Left cardiac atrium (tissue), 4 donors: ENCODE measurements at places on chromosomes 6 and 20.
A peak's percentile ranks its signal among the peaks of the same experiment; 100 is the strongest.

- no peak for DNase-seq
Measured at GRCh38 chr6:84749181-84749580, 15.2 kb downstream of the TBX18 start.

DNA sequence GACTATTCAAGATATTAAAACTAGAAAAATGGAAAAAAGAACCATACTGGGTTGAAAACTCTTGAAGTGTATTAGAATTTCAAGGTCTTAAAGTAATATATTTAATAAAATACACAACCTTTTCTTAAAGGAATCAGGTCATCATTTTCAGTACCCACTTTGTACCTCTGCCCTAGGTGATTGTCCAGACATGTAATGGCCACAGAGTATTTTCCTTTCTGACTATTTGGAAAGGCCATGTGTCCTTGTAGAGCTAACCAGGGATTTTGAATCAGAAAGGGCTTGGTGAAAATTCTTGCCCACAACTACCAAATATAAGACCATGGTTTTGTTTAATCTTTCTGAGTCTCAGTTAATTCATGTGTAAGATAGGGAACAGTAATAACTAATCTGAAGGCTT is 91.4 kb upstream of the MLIP start:
- no peak for DNase-seq

- DNase-seq = peak; percentile 30
Measured at GRCh38 chr6:112939563-112939962, 592.4 kb downstream of the RFPL4B start.

DNA sequence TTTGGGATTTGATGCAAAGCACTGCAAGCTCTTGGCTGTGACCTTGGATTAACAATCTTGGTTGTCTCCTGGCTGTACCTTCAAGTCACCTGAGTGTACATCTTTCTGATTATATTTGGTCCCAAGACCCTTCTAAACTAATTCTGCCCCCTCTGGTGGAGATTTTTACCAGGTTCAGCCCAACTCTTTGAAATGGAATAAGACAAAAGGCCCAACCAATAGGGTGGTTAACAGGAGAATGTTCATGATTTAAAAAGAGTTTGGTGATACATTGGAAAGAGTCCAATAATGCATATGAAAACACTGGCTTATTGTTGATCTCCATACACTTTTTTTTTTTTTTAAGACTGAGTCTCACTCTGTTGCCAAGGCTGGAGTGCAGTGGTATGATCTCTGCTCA is 77.5 kb upstream of the CD83 start:
- no peak for DNase-seq

- DNase-seq = peak; percentile 2
Measured at GRCh38 chr20:58709703-58710039, 17.1 kb downstream of the NPEPL1 start.

GRCh38 chr6:160978141-160978901 is 13.2 kb upstream of the MAP3K4 start:
- DNase-seq = no peak

DNA sequence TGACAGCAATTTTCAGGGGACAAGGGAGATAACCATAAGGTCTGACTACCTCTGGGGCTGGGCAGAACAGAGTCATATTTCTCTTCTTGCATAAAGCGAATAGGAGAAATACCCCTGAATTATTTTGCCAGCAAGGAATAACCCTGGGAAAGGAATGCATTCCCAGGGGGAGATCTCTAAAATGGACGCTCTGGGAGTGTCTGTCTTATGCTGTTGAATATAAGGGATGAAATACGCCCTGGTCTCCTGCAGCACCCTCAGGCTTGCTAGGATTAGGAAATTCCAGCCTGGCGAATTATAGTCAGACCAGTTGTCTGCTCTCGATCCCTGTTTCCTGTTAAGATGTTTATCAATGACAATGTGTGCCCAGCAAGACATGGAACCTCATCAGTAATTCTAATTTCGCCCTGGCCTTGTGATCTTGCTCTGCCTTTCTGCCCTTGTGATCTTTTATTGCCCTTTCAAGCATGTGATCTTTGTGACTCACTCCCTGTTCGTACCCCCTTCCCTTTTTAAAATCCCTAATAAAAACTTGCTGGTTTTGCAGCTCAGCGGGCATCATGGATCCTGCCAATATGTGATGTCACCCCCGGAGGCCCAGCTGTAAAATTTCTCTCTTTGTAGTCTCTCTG is 221.6 kb upstream of the HS3ST5 start:
- DNase-seq = no peak

- DNase-seq = no peak
Measured at GRCh38 chr6:136282906-136283305, 6.7 kb downstream of the BCLAF1 start.

- no peak for DNase-seq
Measured at GRCh38 chr6:122903266-122903915, 92.6 kb upstream of the CLVS2 start.

DNA sequence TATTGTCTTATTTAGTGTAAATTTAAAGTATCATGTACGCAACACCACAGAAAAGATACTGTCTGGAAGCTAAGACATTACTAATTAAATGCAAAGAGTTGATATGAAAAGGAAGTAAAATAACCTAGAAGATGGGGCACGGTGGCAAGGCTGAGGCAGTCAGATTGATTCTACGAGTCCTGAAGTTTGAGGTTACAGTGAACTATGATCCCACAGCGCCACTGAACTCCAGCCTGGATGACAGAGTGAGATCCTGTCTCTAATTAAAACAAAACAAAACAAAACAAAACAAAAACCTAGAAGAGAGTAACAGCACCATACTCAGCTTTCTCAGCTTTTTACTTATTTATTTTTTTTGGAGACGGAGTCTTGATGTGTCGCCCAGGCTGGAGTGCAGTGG is 199.0 kb downstream of the PRKN start:
- DNase-seq = no peak

- no peak for DNase-seq
Measured at GRCh38 chr20:58403272-58403671, 14.2 kb downstream of the VAPB start.

DNA sequence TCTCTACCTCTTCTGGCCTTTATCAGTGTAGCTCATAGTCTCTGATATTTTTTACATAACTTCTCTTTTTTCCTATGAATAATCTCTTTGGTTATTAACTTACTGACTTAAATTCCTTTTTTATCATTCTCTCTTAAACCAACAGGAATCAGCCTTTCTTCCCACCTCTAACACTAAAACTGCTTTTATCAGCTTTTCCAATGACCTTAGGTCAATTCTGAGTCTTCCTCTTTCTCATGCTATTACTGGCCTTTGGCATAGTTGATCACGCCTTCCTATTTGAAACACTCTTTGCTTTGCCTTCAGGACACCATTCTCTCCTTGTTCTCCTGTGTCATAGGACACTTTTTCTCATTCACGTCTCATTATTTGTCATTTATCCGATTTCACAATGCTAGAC is 8.1 kb upstream of the HINT3 start:
- no peak for DNase-seq

DNA sequence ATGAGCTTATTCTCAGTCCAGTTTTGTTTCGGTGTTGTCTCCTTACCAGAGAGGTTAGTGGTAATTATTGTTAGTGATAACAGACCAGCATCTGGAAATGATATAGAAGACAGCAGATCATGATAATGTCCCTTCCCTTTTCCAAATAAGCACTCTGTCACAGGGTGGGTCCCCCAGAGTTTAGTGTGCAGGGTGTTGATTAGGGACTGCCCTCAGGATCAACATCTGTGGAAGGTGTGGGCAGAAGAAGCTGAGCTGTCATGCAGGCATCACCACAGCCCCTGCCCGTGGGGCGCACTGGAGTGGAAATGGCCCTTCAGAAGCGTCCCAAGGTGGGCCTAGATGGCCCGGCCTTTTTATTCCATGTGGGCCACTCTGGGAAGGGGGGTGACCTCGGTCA is 67.6 kb upstream of the DTNBP1 start:
- no peak for DNase-seq

DNA sequence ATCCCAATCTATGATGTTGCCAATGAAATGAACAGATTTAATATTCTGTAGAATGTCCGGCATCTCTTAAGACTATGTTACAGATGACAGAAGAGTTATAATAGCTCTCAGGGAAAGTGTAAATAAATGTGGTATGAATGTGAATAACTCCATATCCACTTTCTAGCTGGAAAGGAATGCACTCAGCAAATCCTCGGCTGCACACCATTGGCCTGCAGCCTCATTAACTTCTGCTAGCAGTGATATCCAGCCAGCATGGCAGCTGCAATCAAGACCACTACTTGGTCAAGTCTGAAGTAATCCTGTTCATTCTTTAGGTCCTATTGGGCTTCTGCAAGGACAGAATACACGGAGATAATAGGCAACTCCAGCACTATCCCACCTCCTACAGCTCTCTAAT is 17.3 kb upstream of the MICA start:
- DNase-seq = no peak

DNA sequence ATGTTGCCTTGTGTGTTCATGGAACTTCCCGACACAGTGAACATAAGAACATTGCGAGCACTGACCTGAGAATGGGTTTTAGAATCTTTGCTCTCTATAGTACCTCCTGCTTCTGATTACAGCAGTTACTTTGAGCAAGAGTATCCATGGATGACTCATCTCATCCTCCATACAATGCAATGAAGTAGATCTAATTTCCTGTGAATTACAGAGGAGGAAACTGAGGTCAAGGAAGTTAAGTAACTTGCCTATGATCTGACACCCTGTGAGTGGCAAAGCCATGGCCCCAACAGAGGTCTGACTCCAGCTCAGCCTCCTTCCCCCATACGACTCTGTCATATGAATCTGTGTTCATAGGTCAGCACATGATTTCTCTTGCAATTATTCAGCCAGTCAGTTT is 518.1 kb downstream of the TFAP2A start:
- DNase-seq = no peak

DNA sequence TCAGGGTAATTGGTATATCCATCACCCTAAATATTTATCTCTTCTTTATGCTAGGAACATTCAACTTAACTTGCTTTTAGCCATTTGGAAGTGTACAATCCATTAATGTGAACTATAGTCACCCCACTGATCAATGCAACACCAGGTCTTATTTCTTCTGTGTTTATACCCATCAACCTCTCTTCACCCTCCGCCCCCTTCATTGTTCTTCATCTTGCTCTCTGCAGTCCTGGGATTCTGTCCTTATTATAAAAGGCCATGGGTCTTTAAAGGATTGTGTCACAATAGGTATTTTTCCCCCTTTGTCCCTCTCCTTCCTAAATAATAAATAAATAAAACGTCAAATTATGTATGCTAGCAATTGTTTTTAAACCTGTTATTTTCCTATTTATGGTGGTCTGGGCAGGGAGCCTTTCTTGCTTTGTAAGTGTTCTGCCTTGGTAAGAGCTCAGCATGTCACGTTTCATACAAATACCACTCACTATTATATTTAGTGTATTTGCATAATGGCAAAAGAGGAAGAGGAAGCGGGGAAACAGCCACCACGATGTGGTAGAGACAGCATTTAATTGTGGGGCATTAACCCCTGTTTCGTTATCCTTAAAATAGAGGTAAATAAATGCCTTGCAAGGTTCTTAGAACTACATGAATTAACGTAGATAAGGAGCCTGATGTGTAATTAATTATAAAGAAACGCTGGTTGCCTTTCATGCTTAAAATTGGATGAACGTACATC is 1.9 kb downstream of the ABRACL start:
- no peak for DNase-seq

DNA sequence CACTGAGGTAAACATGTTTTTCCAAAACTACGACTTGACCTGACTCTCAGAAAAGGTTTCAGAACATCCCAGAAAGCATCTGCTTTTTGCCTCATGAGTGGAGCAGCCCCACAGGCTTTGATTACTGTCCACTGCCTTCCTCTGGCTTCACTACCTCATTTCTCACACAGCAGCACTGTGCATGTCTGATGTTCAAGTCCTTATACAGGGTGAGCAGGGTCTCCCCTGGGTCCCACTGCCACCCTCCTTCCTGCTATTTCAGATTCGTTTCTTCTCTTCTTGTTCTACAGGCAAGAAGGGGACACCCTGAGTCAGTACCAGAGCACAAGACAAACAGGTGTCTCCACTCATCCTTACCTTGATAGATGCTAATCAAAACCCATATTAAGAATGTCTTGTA is 64.7 kb upstream of the NFATC2 start:
- DNase-seq = no peak

DNA sequence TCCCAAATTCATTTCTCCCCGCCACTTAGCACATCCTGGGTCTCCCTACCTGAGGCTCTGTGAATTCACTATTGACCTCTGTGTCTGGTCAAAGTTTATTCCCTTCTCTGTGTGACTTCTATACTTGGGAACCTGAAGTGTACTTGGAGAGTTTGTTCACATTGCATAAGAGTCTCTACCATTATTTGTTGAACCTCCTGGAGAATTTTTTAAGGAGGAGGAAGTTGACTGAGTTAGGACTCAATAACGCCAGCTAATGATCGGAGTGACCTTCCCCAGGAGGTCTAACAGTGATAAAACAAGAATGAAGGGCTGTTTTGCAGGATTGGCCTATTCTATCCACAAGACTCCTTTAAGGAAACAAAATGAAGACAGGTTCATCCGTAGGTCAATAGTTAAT is 23.6 kb downstream of the STMND1 start:
- DNase-seq = no peak

GRCh38 chr20:33022289-33022688 is 9.2 kb upstream of the BPIFB6 start:
- DNase-seq = no peak
